Trophoblast cell (in vitro differentiated cells and primary cell): ENCODE measurements at places on chromosomes 16 and 17.

DNA sequence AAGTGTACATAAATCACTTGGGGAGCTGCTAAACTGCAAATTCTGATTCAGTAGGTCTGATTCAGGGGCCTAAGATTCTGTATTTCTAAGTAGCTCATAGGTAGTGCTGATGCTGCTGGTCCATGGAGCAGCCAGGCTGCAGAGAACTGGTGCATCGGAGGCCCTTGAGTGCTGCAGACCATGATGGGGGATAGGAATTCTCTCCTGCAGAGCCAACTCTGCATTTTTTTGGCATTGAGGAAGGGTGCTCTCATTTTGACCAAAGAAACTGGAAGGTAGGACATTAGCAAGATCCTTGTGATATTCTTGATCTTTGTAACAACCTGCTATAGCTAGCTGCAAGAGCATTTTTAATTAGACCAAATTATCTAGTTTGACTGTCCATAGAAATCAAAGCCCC lies 4.7 kb downstream of the HOXB2 start:
- H3K36me3 ChIP-seq, result peaks cover 10% of the 10 kb centered on the region
- no peaks in the 10 kb centered on the region for H3K27me3 ChIP-seq
- no peak overlapping the region for H3K27ac ChIP-seq

DNA sequence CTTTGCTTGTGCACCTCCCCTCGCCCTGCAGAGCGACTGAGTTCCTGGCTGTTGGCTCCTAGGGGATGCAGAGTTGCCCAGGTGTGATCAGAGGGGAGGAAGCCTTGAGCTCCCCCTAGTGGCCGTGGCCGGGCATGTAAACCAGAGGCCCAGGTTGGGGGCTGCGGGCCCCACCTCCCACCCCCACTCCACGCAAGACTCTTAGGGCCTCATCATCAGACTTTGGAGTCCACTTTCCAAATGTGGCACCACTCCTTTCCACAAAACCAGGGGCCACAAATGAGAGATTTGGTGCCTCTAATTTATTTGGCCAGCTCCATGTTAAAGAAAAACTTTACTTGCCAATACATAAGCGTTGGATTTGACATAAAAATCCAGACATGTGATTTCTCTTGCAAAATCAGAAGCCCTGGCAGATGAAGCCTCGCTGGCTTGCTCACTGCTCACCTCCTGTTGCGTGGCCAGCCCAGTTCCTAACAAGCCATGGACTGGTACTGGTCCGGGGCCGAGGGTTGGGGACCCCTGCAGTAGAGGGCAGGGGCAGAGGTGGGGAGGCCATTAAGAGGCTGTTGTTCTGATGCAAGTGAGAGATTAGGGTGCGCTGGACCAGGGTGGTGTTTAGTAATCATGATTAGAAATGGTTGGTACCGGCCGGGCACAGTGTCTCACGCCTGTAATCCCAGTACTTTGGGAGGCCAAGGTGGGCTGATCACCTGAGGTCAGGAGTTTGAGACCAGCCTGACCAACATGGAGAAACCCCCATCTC lies 28.7 kb upstream of the GAS7 start:
- H3K27ac ChIP-seq, result no peak overlapping the region
- no peaks in the 10 kb centered on the region for H3K4me1 ChIP-seq
- peak; percentile 46 for DNase-seq
- no peaks in the 10 kb centered on the region for H3K27me3 ChIP-seq

DNA sequence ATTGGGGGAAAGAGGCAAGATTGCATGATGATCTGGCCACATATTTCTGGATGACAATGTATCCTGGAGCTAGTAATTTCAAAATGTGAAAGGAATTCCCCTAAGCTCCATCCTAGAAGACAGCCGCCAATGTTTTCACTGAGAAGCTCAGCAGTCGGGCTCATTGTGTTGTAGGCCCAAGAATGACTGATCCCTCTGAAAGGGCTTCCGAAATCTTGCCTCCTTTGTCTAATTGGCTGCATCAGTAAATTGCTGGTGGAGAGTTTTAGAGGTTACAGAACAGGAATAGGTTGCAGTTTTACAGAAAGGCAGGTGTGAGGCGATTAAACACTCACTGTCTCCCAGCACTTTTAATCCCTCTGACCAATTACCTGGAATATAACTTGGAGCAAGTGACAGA lies 464.1 kb upstream of the SALL1 start:
- H3K27me3 ChIP-seq, result no peaks in the 10 kb centered on the region
- no peaks in the 10 kb centered on the region for H3K36me3 ChIP-seq
- no peak overlapping the region for H3K27ac ChIP-seq
- DNase-seq, result no peak
- no peaks in the 10 kb centered on the region for H3K4me1 ChIP-seq

DNA sequence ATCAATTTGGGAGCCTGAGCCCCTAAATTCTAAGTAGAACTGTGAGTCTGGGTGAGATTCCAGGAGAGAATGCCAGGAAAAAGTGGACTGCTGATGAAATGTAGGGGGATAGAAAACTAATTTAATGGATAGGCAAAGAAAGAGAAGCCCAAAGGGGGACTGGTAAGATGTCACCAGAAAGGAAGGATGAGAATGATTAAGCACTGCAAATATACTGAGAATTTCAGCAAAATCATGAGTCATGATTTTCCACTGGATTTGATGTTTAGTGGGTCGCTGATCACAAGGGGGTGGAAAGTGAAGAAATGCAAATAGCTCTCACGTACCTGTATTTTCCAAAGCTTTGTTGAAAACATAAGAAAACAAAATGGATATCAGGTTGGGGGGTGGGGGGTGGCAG lies 201.8 kb downstream of the SLC39A11 start:
- H3K27me3 ChIP-seq, result no peaks in the 10 kb centered on the region
- H3K36me3 ChIP-seq, result no peaks in the 10 kb centered on the region
- no peak overlapping the region for H3K27ac ChIP-seq
- no peaks in the 10 kb centered on the region for H3K4me1 ChIP-seq

GRCh38 chr17:48139944-48140343 lies 32.4 kb downstream of the SNX11 start:
- H3K36me3 ChIP-seq, result no peaks in the 10 kb centered on the region
- H3K27ac ChIP-seq, result no peak overlapping the region
- no peak overlapping the region for H3K4me3 ChIP-seq

GRCh38 chr17:79683365-79683764 lies 47.4 kb upstream of the ENPP7 start:
- H3K4me1 ChIP-seq, result no peaks in the 10 kb centered on the region
- no peaks in the 10 kb centered on the region for H3K27me3 ChIP-seq
- H3K27ac ChIP-seq, result no peak overlapping the region

- no peak for DNase-seq
- no peak overlapping the region for H3K4me3 ChIP-seq
- no peaks in the 10 kb centered on the region for H3K27me3 ChIP-seq
These were observed 30.7 kb downstream of the AKAP10 start for GRCh38 chr17:19946921-19947320.

GRCh38 chr16:15571557-15571956 lies 71.4 kb downstream of the MARF1 start:
- H3K36me3 ChIP-seq, result no peaks in the 10 kb centered on the region
- no peaks in the 10 kb centered on the region for H3K4me1 ChIP-seq
- H3K27ac ChIP-seq, result no peak overlapping the region
- H3K4me3 ChIP-seq, result no peak overlapping the region

DNA sequence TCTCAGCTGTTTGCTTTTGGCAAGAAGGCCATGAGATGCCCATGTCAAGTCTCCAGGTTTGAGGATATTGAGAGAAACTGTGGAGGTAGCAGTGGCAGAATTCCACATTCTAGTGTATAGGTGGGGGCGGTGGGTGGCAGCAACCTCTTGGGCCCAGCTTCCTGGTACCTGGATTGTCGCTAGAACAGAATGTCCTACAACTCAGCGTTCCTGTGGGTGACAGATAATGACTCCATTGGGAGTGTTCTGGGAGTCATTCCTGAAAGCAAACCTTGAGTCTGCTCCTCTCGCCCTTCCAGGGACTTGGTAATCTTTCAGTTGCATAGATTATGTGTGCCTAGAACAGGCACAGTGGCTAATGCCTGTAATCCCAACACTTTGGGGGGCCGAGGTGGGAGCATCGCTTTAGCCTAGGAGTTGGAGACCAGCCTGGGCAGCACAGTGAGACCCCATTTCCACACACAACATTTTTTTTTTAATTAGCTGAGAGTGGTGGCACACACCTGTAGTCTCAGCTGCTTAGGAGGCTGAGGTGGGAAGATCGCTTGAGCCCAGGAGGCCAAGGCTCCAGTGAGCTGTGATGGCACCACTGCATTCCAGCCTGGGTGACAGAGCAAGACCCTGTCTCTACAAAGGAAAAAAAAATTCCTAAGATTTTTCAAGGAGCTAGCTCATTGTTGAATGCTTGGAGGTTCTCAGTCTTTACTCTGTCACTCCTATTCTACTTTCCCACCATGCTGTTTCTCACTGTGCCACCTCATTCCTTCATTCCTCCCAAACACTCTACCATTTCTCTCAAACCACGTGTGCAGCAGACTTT lies 37.9 kb upstream of the METTL16 start:
- H3K36me3 ChIP-seq, result no peaks in the 10 kb centered on the region
- no peak overlapping the region for H3K4me3 ChIP-seq
- no peak for DNase-seq
- H3K27me3 ChIP-seq, result no peaks in the 10 kb centered on the region

- H3K36me3 ChIP-seq, result peaks cover 6% of the 10 kb centered on the region
- H3K4me1 ChIP-seq, result no peaks in the 10 kb centered on the region
- H3K27ac ChIP-seq, result no peak overlapping the region
- H3K4me3 ChIP-seq, result no peak overlapping the region
- H3K27me3 ChIP-seq, result no peaks in the 10 kb centered on the region
- DNase-seq, result no peak
These were observed 15.3 kb downstream of the ZZEF1 start for GRCh38 chr17:4127555-4127954.

DNA sequence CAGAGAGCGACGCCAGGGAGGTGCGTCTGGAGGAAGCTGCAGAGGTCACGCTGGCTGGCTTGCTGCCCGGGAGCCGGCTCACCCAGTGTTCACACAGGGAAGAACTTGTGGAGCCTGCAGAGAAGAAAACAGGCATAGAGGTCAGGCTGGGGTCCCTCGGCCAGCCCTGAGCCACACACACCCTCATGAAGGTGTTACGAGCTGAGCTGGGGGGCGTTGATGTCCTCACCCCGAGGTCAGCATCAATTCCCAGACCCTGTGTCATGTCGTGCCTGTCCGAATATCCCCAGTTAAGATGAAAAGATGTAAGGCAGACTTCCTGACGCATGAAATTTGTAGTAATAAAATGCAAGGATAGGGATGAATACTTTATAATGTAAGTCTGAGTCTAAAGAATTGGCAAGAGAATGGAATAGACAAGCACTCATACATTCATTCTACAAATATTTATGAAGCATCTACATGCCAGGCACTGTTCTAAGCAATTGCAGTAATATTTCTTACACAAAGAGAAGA lies 77.1 kb downstream of the USP31 start:
- no peaks in the 10 kb centered on the region for H3K27me3 ChIP-seq
- H3K4me3 ChIP-seq, result no peak overlapping the region
- peaks cover 18% of the 10 kb centered on the region for H3K36me3 ChIP-seq
- no peaks in the 10 kb centered on the region for H3K4me1 ChIP-seq
- peak; percentile 47 for DNase-seq
- H3K27ac ChIP-seq, result no peak overlapping the region

GRCh38 chr17:82214012-82214628 lies 1.5 kb upstream of the CCDC57 start:
- H3K4me3 ChIP-seq, result no peak overlapping the region
- no peaks in the 10 kb centered on the region for H3K27me3 ChIP-seq
- H3K4me1 ChIP-seq, result peaks cover 23% of the 10 kb centered on the region
- H3K27ac ChIP-seq, result no peak overlapping the region
- no peak for DNase-seq

DNA sequence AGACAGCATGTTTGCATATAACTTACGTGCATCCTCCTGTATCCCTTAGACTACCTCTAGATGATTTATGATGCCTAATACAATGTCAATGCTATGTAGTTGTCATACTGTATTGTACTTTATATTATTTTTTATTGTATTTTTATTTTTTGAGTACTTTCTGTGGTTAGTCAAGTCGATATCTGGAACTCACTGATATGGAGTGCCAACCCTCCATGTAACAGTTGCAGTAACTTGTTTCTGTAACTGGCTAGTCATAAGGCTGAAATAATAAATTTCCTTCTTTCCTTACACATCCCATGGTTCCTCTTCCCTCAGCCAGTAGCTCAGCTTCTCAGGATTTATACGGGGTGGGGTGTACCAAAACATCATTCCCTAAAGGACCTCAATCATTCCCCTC lies 23.5 kb downstream of the MPHOSPH6 start:
- no peak for DNase-seq
- H3K27me3 ChIP-seq, result no peaks in the 10 kb centered on the region
- no peak overlapping the region for H3K27ac ChIP-seq

GRCh38 chr16:50011707-50012106 lies 13.3 kb upstream of the CNEP1R1 start:
- H3K36me3 ChIP-seq, result no peaks in the 10 kb centered on the region
- H3K4me3 ChIP-seq, result no peak overlapping the region
- H3K4me1 ChIP-seq, result peaks cover 5% of the 10 kb centered on the region
- H3K27me3 ChIP-seq, result no peaks in the 10 kb centered on the region

GRCh38 chr17:68172461-68172954 lies 75.3 kb upstream of the AMZ2 start:
- no peaks in the 10 kb centered on the region for H3K36me3 ChIP-seq
- H3K4me1 ChIP-seq, result peaks cover 3% of the 10 kb centered on the region
- no peak overlapping the region for H3K27ac ChIP-seq
- DNase-seq, result peak; percentile 40
- H3K27me3 ChIP-seq, result no peaks in the 10 kb centered on the region

- H3K27ac ChIP-seq, result no peak overlapping the region
- no peaks in the 10 kb centered on the region for H3K4me1 ChIP-seq
- DNase-seq, result no peak
- H3K4me3 ChIP-seq, result no peak overlapping the region
These were observed 396.6 kb upstream of the DYNLRB2 start for GRCh38 chr16:80144191-80144590.

GRCh38 chr16:11283820-11284248 lies 2.7 kb upstream of the PRM1 start:
- H3K27me3 ChIP-seq, result no peaks in the 10 kb centered on the region
- no peak overlapping the region for H3K4me3 ChIP-seq
- no peak for DNase-seq
- no peak overlapping the region for H3K27ac ChIP-seq
- no peaks in the 10 kb centered on the region for H3K36me3 ChIP-seq

GRCh38 chr16:75854152-75854551 lies 127.9 kb upstream of the CPHXL start:
- H3K36me3 ChIP-seq, result no peaks in the 10 kb centered on the region
- no peak overlapping the region for H3K4me3 ChIP-seq
- H3K27me3 ChIP-seq, result no peaks in the 10 kb centered on the region
- no peak overlapping the region for H3K27ac ChIP-seq

DNA sequence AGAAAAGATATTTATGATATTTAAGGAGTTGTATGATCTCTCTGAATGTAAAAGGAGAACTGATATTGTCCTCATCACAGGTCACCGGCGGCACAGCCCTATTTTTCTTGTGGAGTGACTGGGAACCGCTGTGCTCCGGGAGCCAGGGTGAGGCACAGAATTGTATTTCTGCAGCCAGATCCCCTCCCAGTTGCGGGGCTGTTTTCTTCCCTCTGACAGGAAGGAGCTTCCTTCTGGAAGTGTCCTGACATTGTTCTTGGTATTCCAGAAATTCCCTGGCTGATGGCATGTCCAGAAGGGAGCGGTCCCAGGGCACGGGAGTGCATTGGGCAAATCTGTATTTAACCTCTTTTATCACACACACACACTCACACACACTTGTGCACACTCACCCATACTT lies 268.6 kb upstream of the FOXF1 start:
- peak overlapping the region; percentile 14 for H3K4me3 ChIP-seq
- H3K27ac ChIP-seq, result no peak overlapping the region
- H3K27me3 ChIP-seq, result no peaks in the 10 kb centered on the region
- H3K36me3 ChIP-seq, result no peaks in the 10 kb centered on the region
- DNase-seq, result no peak
